Uterus (tissue), 4 donors: ENCODE measurements at places on chromosomes 2 and 18. TPM values are rescaled to one million over a fixed set of nuclear protein-coding genes. Genes with fewer than 3 reads are reported as not detected.

DNA sequence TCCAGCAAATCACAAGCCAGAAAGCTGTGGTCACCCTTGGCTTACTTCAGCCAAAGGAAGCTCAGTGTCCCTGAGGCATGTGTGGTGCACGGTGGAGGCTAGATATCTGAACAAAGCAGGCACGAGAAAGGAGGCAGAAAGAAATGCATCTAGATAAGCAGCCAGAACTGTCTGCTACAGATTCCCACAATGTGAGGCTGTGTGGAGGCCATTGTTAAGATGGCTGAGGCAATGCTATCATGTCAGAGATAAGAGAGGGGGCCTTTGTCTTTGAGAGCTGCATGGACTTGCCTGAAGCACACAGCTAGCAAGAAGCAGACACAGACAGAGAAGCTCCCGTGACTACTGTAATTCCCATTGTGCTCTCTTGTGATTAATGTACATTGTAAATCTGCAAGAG lies 110.5 kb upstream of the LYPD6 start:
- no peaks in the 10 kb centered on the region for H3K4me1 ChIP-seq
- no peaks in the 10 kb centered on the region for H3K27me3 ChIP-seq
- no peak overlapping the region for H3K4me3 ChIP-seq
- DNase-seq = no peak
- no peak overlapping the region for H3K27ac ChIP-seq

- H3K4me3 ChIP-seq = no peak overlapping the region
- no peaks in the 10 kb centered on the region for H3K4me1 ChIP-seq
- no peak overlapping the region for H3K27ac ChIP-seq
- H3K27me3 ChIP-seq = no peaks in the 10 kb centered on the region
- no peak for DNase-seq
These were observed 7.8 kb downstream of the SCYGR2 start for GRCh38 chr2:227606476-227606875.

DNA sequence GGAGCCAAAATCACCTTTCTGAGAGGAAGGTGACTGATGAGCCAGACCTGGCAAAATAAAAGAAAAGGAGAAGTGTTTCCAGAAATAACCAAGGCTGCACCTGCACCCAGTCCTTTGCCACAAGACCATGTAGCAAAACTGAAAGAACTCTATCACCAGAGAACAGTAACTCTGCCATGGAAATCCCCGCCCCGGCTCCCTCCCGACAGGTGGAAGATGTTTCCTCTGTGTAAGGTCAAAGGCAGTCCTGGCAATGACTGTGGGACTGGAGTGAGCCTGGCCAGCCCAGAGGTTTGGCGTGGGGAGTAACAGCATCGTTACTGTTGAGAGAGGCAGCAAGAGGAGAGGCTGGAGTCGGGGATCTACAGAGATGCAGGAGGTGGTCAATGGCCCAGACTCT lies 42.3 kb downstream of the SPRED2 start:
- no peak overlapping the region for H3K27ac ChIP-seq
- H3K4me3 ChIP-seq = no peak overlapping the region
- H3K36me3 ChIP-seq = no peaks in the 10 kb centered on the region
- no peaks in the 10 kb centered on the region for H3K27me3 ChIP-seq

The IL1A gene
- total RNA-seq = not detected

The CXCR1 gene
- total RNA-seq = not detected

The DTNB gene
- total RNA-seq = 13.9 TPM

The RGPD3 gene
- total RNA-seq = not detected

The RUFY4 gene
- not detected for total RNA-seq

- no peaks in the 10 kb centered on the region for H3K36me3 ChIP-seq
- no peak for DNase-seq
- no peaks in the 10 kb centered on the region for H3K27me3 ChIP-seq
- no peaks in the 10 kb centered on the region for H3K4me1 ChIP-seq
- no peak overlapping the region for H3K27ac ChIP-seq
- H3K4me3 ChIP-seq = no peak overlapping the region
These were observed 48.4 kb downstream of the NEMP2 start for GRCh38 chr2:190486037-190486623.

GRCh38 chr2:138476186-138476585 lies 25.4 kb upstream of the SPOPL start:
- H3K4me3 ChIP-seq = no peak overlapping the region
- no peak for DNase-seq
- H3K4me1 ChIP-seq = no peaks in the 10 kb centered on the region
- H3K27ac ChIP-seq = no peak overlapping the region

DNA sequence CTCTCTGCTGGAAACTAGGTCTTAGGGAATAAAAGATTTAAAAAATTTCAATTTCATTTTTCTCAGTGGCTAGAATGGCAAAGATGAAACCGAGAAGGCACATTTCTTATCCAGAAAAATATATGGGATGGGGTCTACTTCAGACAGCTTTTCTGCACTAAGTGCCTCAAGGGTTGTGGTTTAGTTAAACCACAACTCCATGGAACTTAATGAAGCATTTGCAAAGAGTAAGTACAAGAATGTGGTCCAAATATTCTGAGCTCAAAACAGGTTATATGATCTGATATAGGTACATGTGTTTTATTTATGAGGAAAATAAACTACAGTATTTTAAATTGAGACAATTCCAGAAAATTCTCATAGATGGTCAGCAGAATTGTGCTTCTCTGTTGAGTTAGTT lies 101.8 kb upstream of the FZD5 start:
- no peak overlapping the region for H3K27ac ChIP-seq
- H3K27me3 ChIP-seq = no peaks in the 10 kb centered on the region
- H3K4me1 ChIP-seq = no peaks in the 10 kb centered on the region
- no peak overlapping the region for H3K4me3 ChIP-seq
- H3K36me3 ChIP-seq = no peaks in the 10 kb centered on the region

- no peaks in the 10 kb centered on the region for H3K36me3 ChIP-seq
- H3K27me3 ChIP-seq = peaks cover 59% of the 10 kb centered on the region
- H3K4me3 ChIP-seq = no peak overlapping the region
- H3K4me1 ChIP-seq = no peaks in the 10 kb centered on the region
- no peak overlapping the region for H3K27ac ChIP-seq
These were observed 776 bp downstream of the TBR1 start for GRCh38 chr2:161416708-161417437.

The SLC23A3 gene
- 0.26 TPM for total RNA-seq

DNA sequence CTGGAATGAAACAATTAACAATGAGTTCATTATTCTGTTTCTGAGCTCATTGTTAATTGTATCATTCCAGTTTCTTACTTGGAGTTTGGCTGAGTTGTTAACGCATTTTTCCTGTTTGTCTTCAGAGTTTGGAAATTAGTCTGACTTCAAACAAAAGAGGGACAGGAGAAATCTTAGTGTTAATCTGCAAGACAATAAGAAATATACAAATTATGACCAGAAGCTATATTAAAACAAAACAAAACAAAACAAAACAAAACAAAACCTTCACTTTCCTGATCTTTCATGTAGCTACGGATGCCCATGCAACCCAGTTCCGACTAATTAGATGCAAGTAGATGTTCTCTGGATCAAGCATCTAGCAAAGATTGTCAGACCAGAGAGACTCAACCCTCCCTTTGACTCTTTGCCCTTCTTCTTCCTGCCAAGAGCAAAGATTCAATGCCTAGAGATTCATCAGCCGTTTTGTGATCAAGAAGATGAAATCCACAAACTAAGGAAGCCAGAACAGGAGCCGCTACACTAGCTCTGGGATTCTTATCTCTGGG lies 686.2 kb upstream of the FSHR start:
- no peaks in the 10 kb centered on the region for H3K27me3 ChIP-seq
- H3K27ac ChIP-seq = no peak overlapping the region
- no peaks in the 10 kb centered on the region for H3K4me1 ChIP-seq
- no peaks in the 10 kb centered on the region for H3K36me3 ChIP-seq

DNA sequence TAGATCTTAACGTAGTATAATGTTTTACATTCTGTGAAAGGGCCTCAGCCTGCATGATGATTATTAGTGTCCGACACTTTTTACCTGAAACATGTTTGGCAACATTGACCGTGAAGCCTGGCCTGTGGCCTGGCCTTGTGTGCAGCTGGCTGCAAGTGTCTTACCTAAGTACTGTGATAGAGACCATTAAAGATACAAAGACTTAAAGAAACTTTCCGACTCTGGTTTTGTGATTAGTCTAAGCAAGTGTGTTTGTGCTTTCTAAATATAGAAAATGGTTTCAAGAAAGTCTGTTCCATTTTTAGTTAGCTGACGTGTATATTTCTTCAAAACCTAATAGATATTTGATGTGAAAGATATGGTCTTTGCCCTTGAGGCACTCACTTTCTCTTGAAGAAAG lies 601.8 kb downstream of the LRP1B start:
- no peaks in the 10 kb centered on the region for H3K36me3 ChIP-seq
- H3K4me3 ChIP-seq = no peak overlapping the region
- no peaks in the 10 kb centered on the region for H3K4me1 ChIP-seq
- no peak overlapping the region for H3K27ac ChIP-seq
- no peaks in the 10 kb centered on the region for H3K27me3 ChIP-seq
- no peak for DNase-seq

The G6PC2 gene
- 0.95 TPM for total RNA-seq

GRCh38 chr2:156489195-156489594 lies 53.0 kb downstream of the GPD2 start:
- no peak overlapping the region for H3K4me3 ChIP-seq
- H3K27me3 ChIP-seq = no peaks in the 10 kb centered on the region
- DNase-seq = no peak
- H3K36me3 ChIP-seq = no peaks in the 10 kb centered on the region
- no peaks in the 10 kb centered on the region for H3K4me1 ChIP-seq
- H3K27ac ChIP-seq = no peak overlapping the region

DNA sequence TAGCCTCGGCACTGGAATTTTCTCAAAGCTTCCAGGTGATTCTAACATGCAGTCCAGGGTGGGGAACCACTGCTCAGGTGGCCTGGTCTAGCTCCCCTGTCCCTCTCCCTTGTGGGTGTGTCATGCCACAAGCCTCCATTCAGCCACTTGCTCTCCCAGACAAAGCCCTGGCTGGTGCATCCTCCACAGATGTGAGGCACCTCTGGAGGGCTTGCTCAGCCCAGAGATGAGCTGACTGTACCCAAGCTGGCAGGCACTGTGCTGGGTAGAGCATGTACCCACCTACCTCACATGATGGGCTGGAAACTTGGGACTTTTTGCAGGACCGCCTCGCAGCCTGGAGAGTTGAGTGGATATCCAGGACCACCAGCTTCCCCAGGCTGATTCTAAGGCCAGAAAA lies 88.1 kb downstream of the ZBTB7C start:
- no peak overlapping the region for H3K4me3 ChIP-seq
- DNase-seq = no peak
- no peak overlapping the region for H3K27ac ChIP-seq
- peaks cover 3% of the 10 kb centered on the region for H3K4me1 ChIP-seq

The SOWAHC gene
- total RNA-seq = 32.5 TPM

The PSTPIP2 gene
- 4.7 TPM for total RNA-seq

DNA sequence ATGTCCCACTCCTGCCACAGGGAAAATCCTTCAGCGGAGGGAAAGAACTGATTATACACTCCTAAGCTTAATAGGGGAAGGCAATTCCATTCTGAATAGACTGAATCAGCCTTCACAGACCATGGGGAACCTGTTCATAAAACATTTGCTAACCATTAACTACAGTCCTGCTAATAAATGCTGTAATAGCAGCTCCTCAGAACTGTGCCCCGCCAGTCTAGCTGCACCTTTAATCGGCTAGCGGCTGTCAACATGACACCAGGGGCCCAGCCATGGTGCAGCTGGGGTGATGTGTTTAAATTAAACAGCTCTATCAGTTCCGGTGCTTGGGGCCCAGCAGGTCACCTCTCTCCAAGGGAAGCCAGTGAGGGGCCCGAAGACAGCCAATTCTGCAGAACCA lies 77.8 kb downstream of the GALNT14 start:
- DNase-seq = no peak
- H3K4me1 ChIP-seq = no peaks in the 10 kb centered on the region
- H3K36me3 ChIP-seq = no peaks in the 10 kb centered on the region
- H3K27ac ChIP-seq = no peak overlapping the region
- no peaks in the 10 kb centered on the region for H3K27me3 ChIP-seq

DNA sequence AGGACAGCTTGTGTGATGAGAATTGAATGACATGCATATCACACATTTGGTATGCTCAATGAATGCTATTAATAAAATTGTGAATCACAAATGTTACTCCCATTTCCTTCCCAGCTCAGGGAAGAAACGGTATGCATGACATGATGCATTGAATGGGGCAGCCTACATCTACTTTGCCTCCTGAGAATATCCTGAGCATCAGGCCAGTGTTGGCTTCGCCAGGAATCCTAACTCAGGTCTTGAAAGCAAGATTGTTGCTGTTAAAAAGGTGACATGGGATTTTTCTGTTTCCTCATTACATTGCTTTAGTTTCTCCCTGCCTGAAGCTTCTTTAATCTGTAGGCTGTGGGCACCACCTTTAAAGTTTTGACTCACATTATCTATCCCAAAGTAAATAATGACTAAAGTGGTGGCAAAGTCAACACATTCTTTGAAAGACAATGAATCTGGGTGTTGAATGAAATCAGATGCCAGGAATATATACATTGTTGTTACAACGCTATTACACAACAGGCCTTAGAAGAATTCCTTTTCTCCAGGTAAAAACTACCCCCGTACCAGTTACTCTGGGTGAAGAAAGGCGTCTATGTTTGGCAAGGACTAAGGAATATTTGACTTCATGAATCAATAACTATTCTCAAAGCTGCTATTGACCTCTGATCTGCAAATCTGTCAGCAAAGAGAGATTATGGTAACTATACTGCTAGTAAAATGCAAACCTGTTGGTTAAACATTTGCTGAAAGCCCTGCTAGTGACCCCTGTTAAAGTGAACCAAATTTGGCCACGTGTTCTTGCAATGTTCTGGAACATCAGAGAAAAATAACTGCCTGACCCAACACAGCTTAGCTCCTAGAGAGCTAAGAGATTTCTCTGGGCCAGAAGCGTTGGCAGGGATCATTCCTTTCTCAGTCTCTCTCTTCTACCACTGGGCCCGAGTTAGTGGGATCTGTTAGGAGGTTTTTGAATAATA lies 30.5 kb upstream of the NEDD4L start:
- no peak overlapping the region for H3K4me3 ChIP-seq
- DNase-seq = no peak
- H3K27ac ChIP-seq = no peak overlapping the region
- H3K27me3 ChIP-seq = no peaks in the 10 kb centered on the region
- H3K4me1 ChIP-seq = no peaks in the 10 kb centered on the region

The COL6A3 gene
- total RNA-seq = 642 TPM

GRCh38 chr18:79684283-79684631 lies 4.7 kb downstream of the CTDP1 start:
- no peak overlapping the region for H3K4me3 ChIP-seq
- no peak for DNase-seq
- no peaks in the 10 kb centered on the region for H3K27me3 ChIP-seq
- no peaks in the 10 kb centered on the region for H3K4me1 ChIP-seq

GRCh38 chr2:28539118-28539541 lies 43.3 kb downstream of the PLB1 start:
- no peak overlapping the region for H3K27ac ChIP-seq
- DNase-seq = no peak
- no peak overlapping the region for H3K4me3 ChIP-seq
- no peaks in the 10 kb centered on the region for H3K4me1 ChIP-seq
- no peaks in the 10 kb centered on the region for H3K36me3 ChIP-seq
- H3K27me3 ChIP-seq = no peaks in the 10 kb centered on the region

- H3K4me3 ChIP-seq = no peak overlapping the region
- no peak overlapping the region for H3K27ac ChIP-seq
- H3K27me3 ChIP-seq = no peaks in the 10 kb centered on the region
- no peak for DNase-seq
- H3K36me3 ChIP-seq = no peaks in the 10 kb centered on the region
These were observed 39.0 kb downstream of the MYO3B start for GRCh38 chr2:170216981-170217380.

GRCh38 chr18:35122586-35123224 lies 81.5 kb downstream of the MAPRE2 start:
- no peak overlapping the region for H3K27ac ChIP-seq
- H3K36me3 ChIP-seq = no peaks in the 10 kb centered on the region
- no peaks in the 10 kb centered on the region for H3K4me1 ChIP-seq
- no peak for DNase-seq

The TTC32 gene
- total RNA-seq = 22.6 TPM
